Fibroblast of skin of abdomen (primary cell): ENCODE measurements at places on chromosomes 11 and 22.

DNA sequence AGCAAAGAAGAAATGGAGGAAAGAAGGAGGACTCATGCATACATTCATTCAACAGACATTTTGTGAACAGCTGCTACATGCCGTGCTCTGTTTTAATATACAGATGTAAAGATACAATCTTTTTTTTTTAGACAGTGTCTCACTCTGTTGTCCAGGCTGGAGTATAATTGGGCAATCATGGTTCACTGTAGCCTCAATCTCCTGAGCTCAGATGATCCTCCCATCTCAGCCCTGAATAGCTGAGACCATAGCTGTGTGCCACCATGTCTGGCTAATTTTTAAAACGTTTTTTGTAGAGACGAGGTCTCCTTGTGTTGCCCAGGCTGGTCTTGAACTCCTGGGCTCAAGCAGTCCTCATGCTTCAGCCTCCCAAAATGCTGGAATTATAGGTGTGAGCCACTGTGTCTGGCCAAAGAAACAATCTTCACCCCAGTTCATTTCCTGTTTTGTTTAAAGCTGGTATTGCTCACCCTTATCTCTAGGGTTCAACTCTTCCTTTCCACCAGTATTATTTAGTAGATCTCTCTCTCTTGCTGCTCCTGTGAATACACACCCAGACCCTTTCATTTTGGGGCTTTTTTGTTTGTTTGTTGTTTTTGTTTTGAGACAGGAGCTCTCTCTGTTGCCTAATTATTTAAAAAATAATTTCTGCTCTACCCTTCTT, 69.8 kb downstream of the RNF169 start:
- no peak for DNase-seq

GRCh38 chr11:100403816-100404215, 283.3 kb upstream of the ARHGAP42 start:
- DNase-seq, result peak; percentile 1

DNA sequence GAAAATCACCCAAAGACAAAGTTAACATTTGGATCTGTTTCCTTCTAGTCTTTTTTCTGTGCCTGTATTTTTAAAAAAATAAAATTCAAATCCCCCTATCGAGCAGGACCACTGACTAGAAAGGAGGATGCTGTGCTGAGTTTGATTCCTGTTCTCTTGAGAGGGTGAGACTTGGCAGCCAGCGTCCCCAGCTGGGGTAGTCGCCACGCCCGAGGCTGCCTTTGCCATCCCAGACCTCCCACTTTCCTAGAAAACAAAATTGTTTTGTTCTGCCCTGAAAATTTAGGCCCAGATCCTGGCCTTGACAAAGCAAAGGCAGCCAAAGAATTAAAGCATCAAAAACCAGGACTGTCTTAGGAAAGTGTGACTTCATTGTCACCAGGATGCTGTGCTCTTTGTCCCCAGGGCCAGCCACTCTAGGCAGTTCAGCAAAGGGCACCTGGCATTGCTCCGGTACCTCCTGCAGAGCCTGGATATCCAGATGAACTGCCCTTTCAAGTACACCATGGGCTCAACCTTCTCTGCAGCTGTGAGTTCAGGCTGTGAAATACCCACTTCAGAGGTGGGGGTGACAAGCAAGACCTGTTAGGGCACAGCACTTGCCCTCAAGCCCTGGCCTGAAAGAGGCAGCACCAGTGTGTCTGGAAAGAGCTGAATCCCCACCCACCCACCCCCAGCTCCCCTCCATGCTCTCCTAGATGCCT, 44.6 kb downstream of the KCNQ1OT1 start:
- no peak for DNase-seq

DNA sequence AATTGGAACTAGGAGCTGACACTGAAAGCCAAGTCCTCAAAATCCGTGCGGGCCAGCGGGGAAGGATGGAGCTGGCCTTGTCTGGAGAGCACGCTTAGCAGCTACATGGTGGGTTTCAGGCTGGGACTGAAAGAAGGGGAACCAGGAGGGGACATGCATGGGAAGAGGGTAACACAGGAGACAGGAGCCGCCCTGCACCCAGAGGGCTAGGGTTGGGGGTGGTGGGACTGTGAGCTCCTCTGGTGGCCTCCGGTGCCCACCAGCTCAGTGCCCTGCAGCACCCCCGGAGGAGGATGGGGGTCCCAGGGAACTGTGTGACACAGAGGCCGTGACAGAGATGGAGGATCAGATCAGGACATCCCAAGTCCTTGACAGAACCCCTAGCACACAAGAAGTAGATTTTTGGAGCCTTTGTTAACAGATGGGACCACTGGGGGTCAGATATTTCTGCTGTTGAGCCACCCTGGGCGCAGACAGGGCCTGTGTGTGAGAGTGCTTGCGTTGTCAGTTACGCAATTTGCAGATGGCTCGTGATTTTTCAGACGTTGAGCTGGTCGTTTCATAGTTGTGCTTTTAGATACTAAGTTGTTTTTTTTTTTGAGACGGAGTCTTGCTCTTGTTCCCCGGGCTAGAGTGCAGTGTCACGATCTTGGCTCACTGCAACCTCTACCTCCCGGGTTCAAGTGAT, 21.3 kb upstream of the GRAMD4 start:
- DNase-seq, result no peak

- no peak for DNase-seq
Measured at GRCh38 chr11:102449651-102450570, 2.7 kb downstream of the TMEM123 start.

GRCh38 chr11:56750190-56750589, 1.7 kb upstream of the OR9G4 start:
- no peak for DNase-seq

- DNase-seq, result no peak
Measured at GRCh38 chr11:1076061-1076665, 1.5 kb downstream of the MUC2 start.

DNA sequence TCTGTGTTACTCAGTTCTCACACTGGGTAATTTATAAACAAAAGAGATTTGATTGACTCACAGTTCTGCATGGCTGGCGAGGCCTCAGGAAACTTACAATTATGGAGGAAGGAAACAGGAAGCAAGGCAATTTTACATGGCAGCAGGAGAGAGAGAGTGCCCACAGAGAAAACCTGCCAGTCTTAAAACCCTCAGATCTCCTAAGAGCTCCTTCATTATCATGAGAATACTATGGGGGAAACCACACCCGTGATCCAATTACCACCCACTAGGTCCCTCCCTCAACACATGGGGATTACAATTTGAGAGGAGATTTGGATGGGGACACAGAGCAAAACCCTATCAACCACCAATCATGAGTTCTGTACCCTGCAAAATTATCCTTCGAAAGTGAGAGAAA, 1180.8 kb downstream of the JRKL start:
- DNase-seq, result no peak

DNA sequence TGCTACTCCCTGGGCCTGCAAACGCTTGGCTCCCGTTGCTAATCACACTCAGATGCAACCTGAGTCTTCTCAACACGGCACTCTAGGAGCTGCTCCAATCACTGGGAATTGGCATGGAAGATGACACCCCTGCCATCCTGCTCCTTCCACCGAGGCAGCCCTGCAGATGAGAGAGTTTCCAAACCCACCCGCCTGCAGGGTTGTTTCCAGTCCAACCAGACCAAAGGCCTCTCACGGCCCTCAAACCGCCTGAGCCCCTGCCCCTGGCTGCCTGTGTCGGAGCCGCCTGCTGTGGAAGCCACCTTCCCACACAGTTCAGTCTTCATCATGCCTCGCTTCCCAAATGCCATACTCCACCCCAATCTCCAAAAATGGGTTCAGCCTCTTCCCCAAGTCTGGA, 36.8 kb upstream of the TP53I11 start:
- no peak for DNase-seq

DNA sequence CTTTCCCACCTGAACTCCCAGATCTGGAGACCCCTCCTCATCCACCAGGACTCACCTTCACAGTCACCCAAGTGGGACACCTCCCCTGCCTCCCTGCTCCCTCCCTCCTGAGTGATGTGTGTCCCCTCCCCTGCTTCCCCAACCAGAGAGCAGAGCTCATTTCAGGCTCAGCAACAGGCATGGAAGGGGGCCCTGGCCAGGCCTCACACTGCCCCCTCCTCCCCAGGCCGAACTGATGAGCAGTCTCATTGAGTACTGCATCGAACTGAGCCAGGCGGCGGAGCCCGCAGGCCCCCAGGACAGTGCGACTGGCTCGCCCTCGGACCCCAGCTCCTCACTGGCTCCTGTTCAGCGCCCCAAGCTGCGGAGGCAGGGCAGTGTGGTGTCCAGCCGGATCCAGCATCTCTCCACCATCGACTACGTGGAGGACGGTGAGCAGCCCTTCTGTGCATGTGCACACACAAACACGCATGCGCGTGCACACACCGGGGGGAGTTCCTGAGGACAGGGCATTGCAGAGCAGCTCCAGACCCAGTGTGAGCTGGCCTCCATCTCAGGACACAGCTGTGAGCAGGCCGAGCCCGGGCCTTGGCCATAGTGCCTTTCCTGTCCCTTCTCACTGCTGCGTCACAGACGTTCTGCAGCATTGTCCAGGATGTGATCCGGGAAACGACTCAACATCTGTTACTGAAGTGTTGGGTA, 17.8 kb upstream of the NEAT1 start:
- no peak for DNase-seq

GRCh38 chr11:6646918-6647679, 8.5 kb downstream of the DCHS1 start:
- peak; percentile 66 for DNase-seq

GRCh38 chr22:49959782-49960158, 802 bp upstream of the PIM3 start:
- DNase-seq, result no peak

- DNase-seq, result no peak
Measured at GRCh38 chr22:35322126-35322525, 22.4 kb downstream of the TOM1 start.

GRCh38 chr22:45863981-45864751, 112.8 kb downstream of the WNT7B start:
- peak; percentile 38 for DNase-seq

DNA sequence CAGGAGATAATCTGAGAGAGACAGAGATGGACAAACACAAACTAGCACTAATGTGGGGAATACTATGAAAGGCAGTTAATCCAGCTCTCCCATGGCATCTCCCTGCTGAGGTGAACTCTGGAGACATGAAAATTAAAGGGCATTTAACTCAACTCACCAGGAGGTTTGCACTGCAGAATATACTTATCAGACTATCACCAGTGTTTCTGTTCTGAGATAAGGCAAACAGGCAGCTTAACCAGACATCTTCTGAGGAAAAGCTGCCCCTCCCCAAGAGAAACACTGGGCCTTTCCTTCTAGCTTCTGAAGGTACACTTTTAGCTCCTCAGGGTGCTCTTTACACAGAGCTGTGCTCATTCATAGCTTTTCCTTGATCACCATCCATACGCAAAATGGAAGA, 85.5 kb downstream of the AMBRA1 start:
- no peak for DNase-seq

DNA sequence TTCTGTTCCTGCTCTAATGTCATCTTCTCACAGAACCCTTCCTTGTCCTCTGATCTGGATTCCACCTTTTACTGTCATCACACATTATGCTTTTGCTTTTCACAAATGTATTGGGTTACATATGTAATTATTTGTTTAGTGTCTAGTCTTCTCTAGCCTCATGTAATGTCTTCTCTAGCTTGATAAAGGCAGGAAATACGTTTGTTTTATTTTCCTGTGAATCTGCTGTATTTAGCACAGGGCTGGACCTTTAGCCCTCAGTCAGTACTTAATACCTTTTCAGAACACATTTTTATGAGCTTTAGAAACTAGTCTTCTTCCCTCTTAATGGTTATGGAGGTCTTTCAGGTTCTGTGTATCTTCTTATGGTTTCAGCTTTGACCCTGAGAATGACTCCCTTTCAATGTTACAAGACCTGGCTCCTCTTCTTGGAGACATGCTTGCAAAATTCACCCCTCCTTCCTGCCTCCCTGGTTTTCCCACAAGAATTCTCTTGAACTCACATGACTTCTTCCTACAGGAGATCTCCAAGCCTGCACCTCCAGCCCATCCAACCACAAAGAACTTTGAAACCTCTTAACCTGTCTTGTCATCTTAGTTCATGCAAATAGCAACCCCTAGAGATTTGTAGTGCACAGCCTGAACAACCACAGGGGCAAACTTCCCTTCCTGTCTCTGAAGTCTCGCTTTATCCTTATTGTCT, 132.7 kb upstream of the DDI1 start:
- DNase-seq, result no peak

GRCh38 chr11:1862588-1863351, 9.9 kb downstream of the LSP1 start:
- no peak for DNase-seq

GRCh38 chr22:35195821-35196220, 61.5 kb upstream of the HMGXB4 start:
- DNase-seq, result no peak

GRCh38 chr11:117597071-117597470, 199.9 kb downstream of the DSCAML1 start:
- peak; percentile 19 for DNase-seq

DNA sequence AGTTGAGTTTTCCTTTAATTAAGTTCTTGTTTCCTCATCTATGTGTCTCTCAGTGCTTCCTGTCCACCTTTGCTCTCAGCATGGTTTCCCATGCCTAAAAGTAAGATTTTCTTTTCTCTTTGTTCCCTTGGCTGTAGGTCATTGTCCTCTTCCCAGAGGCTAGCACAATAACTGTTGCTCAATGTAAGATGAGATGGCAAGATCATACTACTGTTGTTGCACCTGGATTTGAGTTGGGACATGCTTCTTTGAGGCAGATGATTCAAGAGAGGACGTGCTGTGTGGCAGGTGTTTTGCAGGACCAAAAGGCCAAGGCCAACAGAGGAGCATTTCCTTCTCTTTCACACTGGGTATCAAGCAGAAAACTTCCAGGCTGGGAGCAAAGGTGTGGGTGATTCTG, 11.3 kb upstream of the NELL1 start:
- DNase-seq, result no peak

- DNase-seq, result no peak
Measured at GRCh38 chr11:121550247-121551030, 97.7 kb upstream of the SORL1-AS1 start.

- peak; percentile 67 for DNase-seq
Measured at GRCh38 chr11:76807206-76807875, 24.2 kb downstream of the TSKU start.

GRCh38 chr11:11313426-11313825, 39.6 kb downstream of the CSNK2A3 start:
- peak; percentile 13 for DNase-seq

GRCh38 chr22:45518580-45518991, 15.9 kb downstream of the FBLN1 start:
- DNase-seq, result no peak

DNA sequence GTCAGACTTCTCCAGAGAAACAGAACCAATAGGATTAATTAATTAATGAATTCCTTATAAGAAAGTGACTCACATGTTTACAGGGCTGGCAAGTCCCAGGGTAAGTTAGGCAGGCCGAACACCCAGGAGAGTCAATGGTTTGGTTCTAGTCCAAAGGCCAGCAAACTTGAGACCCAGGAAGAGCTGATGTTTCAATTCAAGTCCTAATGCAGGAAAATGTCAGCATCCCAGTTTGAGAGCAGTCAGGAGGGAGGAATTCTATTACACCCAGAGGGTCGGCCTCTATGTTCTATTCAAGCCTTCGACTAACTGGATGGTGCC, 466.0 kb downstream of the INSC start:
- no peak for DNase-seq
